Osteoblast (primary cell): ENCODE measurements at places on chromosomes 2 and 18. TPM values are rescaled to one million over a fixed set of nuclear protein-coding genes. Genes with fewer than 3 reads are reported as not detected.

Gene GRHL1
- total RNA-seq = 0.29 and 0.36 TPM in 2 replicates

Gene C2orf42
- 24.5 and 25.0 TPM in 2 replicates for total RNA-seq

- H3K4me3 ChIP-seq = no peak overlapping the region
- no peak for DNase-seq
- no peaks in the 10 kb centered on the region for H3K36me3 ChIP-seq
- H3K27me3 ChIP-seq = peaks cover 51% of the 10 kb centered on the region
- H3K4me1 ChIP-seq = no peaks in the 10 kb centered on the region
These were observed 59.4 kb upstream of the NEDD4L start for GRCh38 chr18:57984490-57985115.

DNA sequence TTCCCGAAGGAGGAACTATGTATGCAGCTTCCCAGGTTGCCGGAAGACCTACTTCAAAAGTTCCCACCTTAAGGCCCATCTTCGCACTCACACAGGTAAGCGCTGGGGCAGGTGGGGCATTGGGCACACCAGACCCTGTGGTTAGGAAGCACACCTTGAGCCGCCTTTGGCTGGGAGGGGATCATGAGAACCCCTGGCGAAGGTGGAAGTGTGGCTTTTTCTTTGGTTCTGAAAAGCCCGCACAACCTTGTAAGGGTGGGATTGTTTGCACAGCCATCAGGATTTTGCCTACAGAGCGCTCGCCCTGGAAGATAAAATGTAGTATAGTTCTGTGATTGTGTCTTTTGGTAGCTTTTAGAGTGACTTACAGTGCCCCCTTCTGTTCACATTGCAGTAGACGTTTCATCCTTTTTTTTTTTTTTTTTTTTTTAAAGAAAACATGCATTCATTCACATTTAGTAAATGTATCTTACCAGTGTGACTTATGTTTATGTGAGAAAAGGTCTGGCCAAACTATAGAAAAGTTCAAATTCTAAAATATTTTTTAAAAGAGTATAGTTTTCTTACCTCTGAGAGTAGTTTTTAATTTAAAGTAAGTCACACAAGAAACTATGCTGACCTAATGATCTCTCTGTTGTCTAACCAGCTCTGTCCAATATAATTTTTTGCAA lies 5.3 kb downstream of the KLF11 start:
- no peaks in the 10 kb centered on the region for H3K4me1 ChIP-seq
- no peak overlapping the region for H3K4me3 ChIP-seq
- DNase-seq = peak; percentile 94
- H3K27ac ChIP-seq = peak overlapping the region; percentile 25
